Right atrium auricular region (tissue), 2 donors: ENCODE measurements at places on chromosomes 13 and 19. TPM values are rescaled to one million over a fixed set of nuclear protein-coding genes. Genes with fewer than 3 reads are reported as not detected.

GRCh38 chr19:56942756-56943155 lies 102.2 kb upstream of the PEG3 start:
- no peaks in the 10 kb centered on the region for H3K36me3 ChIP-seq
- H3K4me3 ChIP-seq = no peak overlapping the region
- H3K27ac ChIP-seq = no peak overlapping the region
- DNase-seq = no peak

DNA sequence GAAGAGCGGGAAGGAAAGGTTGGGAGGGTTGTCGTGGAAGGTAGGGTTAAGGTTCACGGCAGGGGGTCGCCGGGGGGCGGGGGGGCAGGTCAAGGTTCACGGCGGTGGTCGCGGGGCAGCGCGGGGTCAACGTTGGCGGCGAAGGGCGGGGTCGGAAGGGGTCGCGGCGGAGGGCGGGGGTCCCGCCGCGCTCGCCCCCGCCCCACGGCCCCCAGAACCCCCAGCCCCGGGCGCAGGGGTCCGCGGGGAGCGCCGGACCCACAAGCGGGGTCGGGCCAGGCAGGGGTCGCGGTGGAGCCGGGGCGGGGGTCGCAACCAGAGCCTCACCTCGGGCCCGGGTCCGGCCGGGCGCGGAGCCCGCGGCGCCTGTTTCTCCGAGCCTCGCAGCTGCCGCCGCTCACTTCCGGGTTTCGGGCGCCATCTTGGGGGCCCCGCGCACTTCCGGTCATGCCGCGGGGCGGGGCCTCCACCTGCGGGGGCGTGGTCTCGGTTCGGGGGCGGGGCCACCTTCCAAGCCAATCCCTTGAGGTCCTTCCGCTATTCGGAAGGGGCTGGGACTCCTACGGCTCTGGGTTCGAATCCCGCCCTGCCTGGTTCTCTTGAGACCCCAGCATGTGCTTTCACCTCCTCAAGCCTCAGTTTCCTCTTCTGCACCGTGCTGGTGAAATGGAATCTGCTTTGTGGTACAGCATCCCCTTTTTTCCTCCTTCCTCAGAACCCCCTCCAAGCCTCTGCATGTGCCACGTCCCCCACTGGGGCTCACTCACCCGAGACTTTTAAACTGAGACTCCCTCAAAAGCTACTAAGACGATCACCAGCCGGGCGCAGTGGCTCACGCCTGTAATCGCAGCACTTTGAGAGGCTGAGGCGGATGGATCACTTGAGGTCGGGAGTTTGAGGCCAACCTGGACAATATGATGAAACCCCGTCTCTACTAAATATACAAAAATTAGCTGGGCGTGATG lies at the start of gene SBNO2:
Gene SBNO2 (minus strand): TSS at position 424 of the 965 bp plus-strand sequence. CDS start 19,992 bp downstream, outside the sequence.
- H3K36me3 ChIP-seq = no peaks in the 10 kb centered on the region
- peak; percentile 93 for DNase-seq
- H3K4me3 ChIP-seq = peak within 1 kb of the TSS; percentile 92
- H3K27ac ChIP-seq = peak within 1 kb of the TSS; percentile 85
- no peaks in the 10 kb centered on the region for H3K27me3 ChIP-seq

- H3K27me3 ChIP-seq = no peaks in the 10 kb centered on the region
- H3K4me1 ChIP-seq = no peaks in the 10 kb centered on the region
- H3K27ac ChIP-seq = no peak overlapping the region
Observed at GRCh38 chr19:19181488-19181998, 10.4 kb downstream of the BORCS8 start.

DNA sequence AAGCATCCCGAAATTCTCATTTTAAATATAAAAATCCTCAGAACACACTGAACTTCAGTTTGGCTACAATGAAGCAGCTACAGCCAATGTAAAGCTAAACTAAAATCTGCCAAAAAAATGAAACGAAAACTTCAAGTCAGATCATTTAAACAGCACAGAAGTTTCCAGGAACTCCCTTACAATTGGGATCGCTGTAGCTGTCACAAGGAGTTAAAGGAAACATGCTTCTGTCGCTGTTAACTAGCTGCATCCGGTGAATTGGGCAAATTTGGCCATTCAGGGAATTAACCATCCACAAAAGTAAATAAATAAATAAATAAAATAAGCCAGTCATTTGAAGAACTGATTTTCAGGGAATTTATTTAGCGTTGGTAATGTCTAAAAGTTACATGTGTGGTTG lies 77.0 kb upstream of the PEG3 start:
- H3K4me1 ChIP-seq = no peaks in the 10 kb centered on the region
- no peaks in the 10 kb centered on the region for H3K27me3 ChIP-seq
- H3K36me3 ChIP-seq = no peaks in the 10 kb centered on the region
- H3K4me3 ChIP-seq = no peak overlapping the region
- DNase-seq = no peak

DNA sequence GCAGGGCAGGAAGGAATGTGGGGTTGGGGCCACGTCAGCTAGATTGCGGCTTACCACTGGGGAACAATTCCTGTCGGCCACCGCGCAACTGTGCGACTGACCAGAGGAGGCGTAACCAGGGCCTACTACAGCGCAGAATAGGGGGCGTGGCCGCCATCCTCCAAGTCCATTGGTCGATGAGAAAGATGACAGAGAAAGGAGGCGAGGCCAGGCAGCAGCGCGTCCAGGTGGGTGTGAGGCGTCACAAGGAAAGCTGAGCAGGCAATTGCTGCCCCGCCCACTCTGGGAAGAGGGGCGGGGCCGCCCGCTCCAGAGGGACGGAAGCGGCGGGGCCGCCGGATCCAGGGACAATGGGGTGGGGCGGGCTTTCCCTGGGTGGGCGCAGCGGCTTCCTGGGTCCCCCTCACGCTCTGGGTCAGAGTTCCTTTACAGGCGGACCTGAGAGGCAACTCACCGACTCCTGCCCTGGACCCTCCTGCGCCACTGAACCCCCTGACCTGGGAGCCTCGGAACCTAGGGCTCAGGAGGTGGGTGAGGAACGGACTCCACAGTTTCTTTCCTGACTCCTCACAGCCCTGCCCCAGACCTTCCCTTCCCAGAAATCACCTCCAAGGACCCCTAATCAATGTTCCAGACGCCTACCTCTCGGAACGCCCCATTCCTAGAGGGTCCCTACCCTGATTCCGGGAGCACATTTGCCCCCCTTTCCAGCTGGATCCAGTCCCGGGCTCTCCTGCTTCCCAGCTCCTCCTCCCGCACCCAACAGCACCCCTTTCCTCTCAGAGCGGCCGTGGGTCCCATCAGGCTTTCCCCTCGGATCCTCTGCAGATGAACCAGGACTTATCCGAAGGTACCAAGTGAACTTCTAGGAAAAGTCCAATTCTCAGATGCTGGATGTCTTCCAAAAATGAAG lies 101.5 kb upstream of the ZNF492 start:
- no peaks in the 10 kb centered on the region for H3K4me1 ChIP-seq
- H3K27me3 ChIP-seq = no peaks in the 10 kb centered on the region
- peak overlapping the region; percentile 69 for H3K27ac ChIP-seq
- H3K4me3 ChIP-seq = peak overlapping the region; percentile 31
- H3K36me3 ChIP-seq = no peaks in the 10 kb centered on the region
- peak; percentile 92 for DNase-seq

DNA sequence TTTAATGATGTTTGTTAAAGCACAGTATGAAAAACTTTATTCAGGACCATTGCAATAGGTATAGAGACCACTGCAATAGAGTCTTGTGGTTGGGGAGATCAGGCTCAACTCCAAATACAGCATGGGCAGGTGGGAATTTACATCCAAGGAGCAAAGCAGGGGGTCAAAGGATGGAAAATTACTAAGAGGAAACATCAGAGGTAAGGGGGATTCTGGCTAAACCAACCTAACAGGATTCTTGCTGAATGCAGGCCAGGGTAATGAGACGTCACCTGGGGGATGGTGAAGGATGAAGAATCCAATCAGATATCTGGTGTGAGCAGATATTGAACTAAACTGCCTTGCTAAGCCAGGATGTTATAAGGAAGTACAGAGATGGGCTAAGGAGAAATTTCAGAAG lies 126.6 kb upstream of the MIR17HG start:
- no peak for DNase-seq
- H3K4me3 ChIP-seq = no peak overlapping the region
- H3K27ac ChIP-seq = no peak overlapping the region
- no peaks in the 10 kb centered on the region for H3K4me1 ChIP-seq

- no peaks in the 10 kb centered on the region for H3K27me3 ChIP-seq
- no peak for DNase-seq
- no peaks in the 10 kb centered on the region for H3K4me1 ChIP-seq
- H3K27ac ChIP-seq = no peak overlapping the region
Observed at GRCh38 chr19:40744554-40745401, 5.5 kb downstream of the ACTMAP start.

DNA sequence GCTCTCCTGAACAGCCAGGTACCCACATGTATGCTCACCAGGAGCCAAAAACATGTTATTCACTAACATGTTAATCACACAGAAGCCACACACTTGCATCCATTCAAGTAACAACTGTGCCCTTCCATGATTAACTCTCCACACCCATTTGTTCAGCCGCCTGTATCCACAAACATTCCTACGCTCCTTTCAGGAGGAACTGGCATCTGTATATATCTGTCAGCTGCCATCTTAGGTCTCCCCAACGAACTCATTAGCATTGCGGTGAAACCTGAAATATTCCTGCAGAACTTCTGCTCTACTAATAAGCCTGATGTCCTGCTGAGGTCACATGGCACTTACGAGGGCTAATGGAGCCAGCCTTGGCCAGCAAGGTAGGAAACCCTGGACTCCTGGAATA lies 33.0 kb downstream of the OLFM2 start:
- H3K27ac ChIP-seq = no peak overlapping the region
- H3K27me3 ChIP-seq = no peaks in the 10 kb centered on the region
- H3K36me3 ChIP-seq = no peaks in the 10 kb centered on the region
- H3K4me3 ChIP-seq = no peak overlapping the region
- DNase-seq = no peak

CYP2A7 gene
- total RNA-seq = not detected

ERF gene
- 26.8 TPM for total RNA-seq

TYROBP gene
- 85.4 TPM for total RNA-seq

MBD3L3 gene
- not detected for total RNA-seq

IFNL3 gene
- total RNA-seq = not detected

IL4I1 gene
- total RNA-seq = 0.43 TPM

POP4 gene
- 36.3 TPM for total RNA-seq

CCDC169 gene
- total RNA-seq = 0.44 TPM
